ENCODE measurements at places on chromosomes 12 and 14.

DNA sequence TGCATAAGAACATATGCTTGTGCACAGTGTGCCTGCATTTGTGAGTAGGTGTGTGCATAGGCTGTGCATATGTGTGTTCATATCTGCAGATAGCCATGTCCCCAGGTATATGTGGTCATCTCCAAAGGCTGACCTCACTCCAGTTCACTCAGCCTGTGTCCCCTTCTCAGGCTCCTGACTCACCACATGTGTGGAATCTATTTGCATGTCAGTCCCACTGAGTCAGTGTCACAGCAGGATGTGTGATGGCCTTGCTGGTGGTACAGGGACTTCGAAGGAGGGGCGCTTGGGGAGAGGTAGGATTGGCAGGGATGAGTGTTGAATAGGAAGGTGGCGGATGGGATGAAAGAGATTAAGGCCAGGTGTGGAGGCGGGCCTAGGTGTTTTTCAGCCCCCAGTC lies 35.5 kb downstream of the KRT80 start:
- DNase-seq = no peak

DNA sequence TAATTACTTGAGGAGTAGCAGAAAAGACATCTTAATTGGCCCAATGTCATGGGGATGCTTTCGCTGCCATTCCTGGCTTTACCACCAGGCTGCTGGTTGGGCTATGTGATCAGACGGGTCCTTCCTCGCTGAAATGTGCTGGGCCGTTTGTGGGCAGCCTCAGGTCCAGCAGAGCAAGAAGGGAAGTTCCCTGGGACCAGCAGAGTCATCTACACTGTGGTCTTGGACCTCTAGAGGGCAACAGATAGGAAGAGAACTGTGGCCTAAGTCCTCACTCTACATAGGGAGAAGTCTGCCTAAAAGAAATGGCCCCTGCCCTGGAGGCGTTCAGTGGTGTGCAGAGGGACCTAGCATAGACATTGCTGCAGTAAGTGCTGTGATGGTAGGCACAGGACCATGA lies 10.9 kb downstream of the EVL start:
- no peak for DNase-seq

GRCh38 chr14:46245276-46245675 lies 406.3 kb downstream of the RPL10L start:
- DNase-seq = no peak

GRCh38 chr12:100427078-100427477 lies 46.6 kb upstream of the NR1H4 start:
- no peak for DNase-seq

GRCh38 chr14:48527832-48528231 lies 852.4 kb upstream of the MDGA2 start:
- no peak for DNase-seq

DNA sequence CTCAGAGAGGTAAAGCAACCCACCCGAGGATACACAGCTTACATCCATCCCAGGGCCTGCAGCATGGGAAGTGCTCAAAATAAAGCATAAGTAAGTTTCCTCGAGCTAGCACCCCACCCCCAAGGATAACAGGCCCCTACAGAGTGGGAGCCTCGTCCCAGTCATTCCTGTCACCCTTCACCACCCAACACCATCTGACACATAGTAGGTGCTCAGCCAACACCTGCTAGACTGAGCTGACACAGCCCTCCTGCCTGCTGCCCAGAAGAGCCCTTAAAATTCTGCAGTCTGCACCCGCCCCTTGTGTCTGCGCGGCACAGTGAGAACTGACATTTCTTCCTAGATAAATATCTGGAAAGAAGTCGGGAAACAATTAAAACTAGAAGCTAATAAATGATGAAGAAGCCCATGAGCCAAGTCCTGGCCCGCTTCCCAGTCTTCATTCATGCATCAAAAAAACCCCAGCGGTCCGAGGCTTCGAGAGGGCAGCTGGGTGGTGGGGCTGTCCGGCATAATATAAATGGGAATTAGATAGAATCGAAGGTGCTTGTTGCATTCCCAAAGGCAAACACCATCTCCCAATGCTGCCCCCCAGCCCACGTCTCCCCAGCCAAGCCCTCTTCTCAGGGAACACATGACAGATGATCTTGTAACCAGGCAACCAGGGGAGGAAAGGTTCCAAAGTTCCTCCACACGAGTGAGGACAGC lies 76.2 kb downstream of the BCL11B start:
- DNase-seq = no peak

DNA sequence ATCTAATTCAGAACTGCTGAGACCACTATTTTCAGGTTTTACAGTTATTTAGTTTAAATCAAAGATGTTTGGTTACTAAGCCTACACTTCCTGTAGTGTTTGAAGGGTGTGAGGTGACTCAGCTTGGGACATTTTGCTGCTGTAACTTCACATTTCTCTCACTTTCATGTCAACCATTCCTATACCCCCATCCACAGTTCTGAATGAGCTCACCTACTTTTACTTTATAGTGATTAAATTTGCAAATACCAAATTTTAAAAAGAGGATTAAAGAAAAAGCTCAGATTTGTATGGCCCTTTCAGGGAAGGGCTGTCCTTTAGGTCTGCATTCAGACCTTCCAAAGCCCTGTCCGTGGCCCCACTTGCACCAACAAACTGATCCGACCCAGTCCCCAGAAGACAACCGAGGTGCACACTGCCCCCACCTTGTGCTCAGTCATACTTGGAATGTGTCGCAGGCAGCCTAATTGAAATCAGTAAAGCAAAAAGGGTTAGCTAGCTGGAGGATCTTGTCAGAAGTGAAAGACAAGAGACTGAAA lies 174.4 kb downstream of the MON2 start:
- DNase-seq = no peak

GRCh38 chr12:91591639-91591987 lies 409.0 kb upstream of the DCN start:
- DNase-seq = no peak

GRCh38 chr12:120317224-120318105 lies 10.1 kb downstream of the PLA2G1B start:
- DNase-seq = peak; percentile 98

- DNase-seq = no peak
These were observed 44.6 kb upstream of the PTCSC3 start for GRCh38 chr14:36221112-36221511.

DNA sequence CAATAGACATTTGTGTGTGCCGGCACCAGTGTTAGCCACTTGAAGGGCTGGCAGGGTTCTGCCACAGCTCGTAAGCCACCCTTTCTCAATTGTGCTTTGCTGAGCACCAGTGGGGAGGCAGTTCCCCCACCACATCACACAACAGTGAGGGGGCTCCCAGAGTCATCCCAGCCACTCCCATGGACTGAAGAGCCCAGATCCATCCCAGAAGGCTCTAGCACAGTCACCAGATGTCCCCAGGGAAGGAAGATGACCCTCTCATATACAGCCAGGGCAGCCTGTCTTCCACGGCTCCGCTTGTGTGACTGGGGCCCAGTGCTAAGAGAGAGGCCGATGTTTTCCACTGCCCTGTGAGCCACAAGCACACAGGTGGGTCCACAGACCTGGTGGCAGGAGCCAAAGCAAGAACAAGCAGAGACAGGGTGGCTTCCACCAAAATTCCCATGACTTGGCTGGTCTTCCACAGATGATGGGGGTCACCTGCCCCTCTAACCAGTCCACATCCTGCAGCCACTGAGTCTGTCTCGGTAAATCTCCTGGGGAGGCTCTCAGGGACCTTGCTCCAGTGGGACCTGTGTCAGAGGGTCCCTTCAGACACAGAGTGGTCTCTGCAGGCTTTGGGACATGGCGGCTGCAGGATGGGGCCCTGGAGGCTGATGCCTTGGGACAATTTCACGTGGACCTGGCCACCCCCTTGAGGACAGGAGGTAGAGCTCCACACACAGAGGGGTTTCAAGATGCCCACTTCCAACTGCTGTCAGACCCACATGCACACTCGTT lies 71.9 kb upstream of the DDX11 start:
- no peak for DNase-seq

- DNase-seq = peak; percentile 50
These were observed 3.0 kb upstream of the IFI27L2 start for GRCh38 chr14:94132285-94132887.

DNA sequence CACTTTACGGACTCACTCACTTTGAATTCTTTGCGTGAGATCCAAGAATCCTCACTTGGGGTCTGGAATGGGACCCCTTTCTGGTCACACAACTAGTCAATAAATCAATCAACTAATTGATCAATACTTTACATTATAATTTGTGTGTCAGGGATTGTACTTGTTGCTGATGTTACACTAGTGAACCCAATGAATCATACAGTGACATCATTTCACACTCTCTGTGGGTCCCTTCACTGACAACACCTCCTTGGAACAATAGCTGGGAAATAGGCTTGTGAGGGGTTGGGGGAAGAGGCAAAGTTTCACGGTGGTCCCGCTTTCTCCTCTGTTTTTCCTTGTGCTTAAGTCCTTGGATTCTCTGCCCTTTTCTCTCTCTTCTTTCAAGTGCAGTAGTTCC lies 35.0 kb downstream of the TPH2 start:
- no peak for DNase-seq

DNA sequence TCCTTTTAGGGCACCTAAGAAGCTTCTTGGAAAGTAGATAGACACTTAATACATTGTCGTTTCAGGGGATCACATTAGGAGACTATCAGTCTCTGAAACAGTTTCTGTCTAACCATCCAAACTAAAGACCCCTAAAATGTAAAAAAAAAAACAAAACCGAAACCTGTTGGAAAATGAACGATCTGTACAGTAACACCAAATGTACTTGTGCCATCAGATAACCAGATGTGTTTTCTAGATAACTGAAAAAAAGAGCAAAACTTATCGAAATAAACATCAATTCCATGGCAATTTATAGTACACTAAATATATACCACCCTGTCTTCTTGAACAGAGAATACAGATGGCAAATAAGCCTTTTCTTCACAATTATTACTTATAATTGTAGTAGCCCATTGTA lies 2.1 kb downstream of the LDHB start:
- DNase-seq = no peak

DNA sequence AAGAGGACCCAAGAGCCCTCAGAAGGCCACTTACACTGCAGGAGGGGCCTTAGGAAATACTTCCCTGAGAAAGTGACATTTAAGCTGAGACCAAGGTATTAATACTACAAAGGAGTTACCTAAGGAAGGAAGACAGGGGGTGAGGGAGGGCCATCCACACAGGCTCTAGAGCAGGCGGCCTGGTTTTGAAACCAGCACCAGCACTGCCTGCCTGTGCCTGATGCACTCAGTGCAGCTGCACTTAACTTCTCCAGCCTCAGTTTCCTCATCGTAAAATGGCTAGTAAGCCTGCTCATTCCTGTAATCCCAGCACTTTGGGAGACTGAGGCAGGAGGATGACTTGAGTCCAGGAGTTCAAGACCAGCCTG lies 45.5 kb upstream of the PLEKHG6 start:
- no peak for DNase-seq

DNA sequence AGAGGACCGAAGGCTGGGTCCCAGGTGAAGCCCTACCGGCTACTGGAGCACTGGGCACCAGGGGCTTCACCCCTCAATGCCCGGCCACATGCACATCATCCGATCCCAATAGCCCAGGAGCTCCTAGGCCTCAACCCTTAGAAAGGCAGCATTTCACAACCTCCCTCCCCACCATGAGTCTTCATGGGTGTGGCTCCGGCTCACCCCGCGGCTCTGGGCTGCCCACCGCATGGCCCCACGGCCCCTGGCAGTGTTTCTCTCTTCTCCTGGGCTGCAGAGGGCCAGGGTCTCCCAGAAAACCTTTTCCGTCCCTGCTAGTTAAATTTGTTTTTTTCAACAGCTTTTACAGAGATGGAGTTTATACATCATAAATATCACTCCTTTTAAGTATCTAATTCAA lies 28.6 kb upstream of the DLK1 start:
- DNase-seq = no peak

GRCh38 chr12:124458992-124459851 lies 108.2 kb downstream of the NCOR2 start:
- no peak for DNase-seq

GRCh38 chr12:8852119-8852518 lies 29.7 kb downstream of the A2ML1 start:
- DNase-seq = no peak

- no peak for DNase-seq
These were observed 91.1 kb downstream of the FBXL14 start for GRCh38 chr12:1503281-1503711.

GRCh38 chr12:132801741-132802140 lies 26.9 kb downstream of the GOLGA3 start:
- DNase-seq = no peak

DNA sequence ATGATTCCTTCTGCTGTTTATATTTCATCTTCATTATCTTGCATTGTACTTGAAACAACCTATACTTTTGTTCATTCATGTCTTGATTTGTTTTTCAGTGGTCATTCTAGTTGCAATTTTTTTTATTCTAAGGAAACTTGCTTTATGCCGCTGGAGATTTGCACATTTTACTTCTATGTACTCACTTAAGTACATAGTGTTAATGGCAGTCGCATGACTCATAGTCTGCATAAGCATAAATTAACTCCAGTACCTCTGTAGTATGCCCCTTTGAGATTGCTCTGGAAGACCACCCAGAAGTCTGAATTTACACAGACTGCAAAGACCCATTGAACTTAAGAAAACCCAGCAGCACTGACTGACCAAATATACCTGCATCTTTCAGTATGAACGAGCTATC lies 77.0 kb downstream of the MSRB3 start:
- no peak for DNase-seq

Data from hindlimb muscle (tissue), 1 donor.